Head of caudate nucleus (tissue), 42 donors: ENCODE measurements at places on chromosomes 6 and 20.

GRCh38 chr6:43993881-43994523, 133.2 kb downstream of the MRPL14 start:
- no peak for DNase-seq

DNA sequence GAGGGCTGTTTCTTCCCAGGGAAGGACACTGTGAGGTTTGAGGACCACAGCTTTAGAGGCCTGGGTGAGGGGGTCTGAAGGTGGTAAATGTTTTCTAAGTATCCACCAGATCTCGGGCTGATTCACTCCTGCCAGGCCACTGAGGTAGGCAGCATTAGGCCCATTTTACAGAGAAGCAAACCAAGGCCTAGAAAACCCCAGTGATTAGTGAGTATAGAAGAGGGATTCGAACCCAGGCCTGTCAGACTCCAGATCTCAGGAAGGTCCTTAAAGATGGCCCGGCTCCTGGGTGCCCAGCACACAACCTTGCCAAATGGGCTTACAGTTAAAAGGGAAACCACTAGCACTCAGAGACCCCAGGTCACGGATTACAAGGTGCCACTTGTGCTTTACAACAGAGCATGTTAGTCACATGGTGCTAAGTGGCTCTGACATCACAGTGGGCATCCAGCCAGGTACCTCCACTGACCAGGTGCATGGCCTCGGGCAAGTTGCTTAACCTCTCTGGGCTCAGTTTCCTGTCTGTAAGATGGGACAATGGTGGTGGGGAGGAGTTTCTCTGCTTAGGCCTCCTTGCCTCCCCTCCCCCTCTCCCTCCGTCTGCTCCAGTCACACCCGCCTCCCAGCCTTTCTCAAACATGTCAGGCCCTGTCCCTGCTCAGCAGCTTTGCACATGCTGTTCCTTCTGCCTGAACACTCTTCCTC, 18.8 kb upstream of the SIRPA start:
- no peak for DNase-seq

GRCh38 chr6:156731396-156731795, 45.8 kb upstream of the ARID1B start:
- DNase-seq, result no peak

GRCh38 chr20:17878912-17879602, 89.5 kb downstream of the SNX5 start:
- DNase-seq, result no peak

DNA sequence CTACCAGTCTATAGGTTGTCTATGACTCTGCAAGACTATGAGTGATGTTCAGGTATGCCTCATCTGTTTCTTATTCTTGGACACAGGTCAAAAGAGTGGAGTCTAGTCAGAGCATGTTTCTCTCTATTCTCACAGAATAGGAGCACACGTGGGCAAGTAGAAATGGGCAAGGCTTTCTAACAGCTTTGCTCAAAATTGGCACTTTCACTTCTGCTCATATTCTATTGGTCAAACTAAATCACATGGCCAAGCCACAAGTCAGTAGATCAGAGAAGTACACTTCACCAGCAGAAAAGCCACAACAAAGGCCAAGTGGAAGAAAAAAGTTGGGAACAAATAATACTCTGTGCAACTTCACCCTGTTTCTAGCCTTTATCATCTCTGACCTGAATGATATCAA, 354.5 kb upstream of the SYNCRIP start:
- no peak for DNase-seq

GRCh38 chr6:116624036-116624805, 7.9 kb downstream of the RSPH4A start:
- no peak for DNase-seq

- DNase-seq, result no peak
These were observed 5.6 kb downstream of the MAP3K5 start for GRCh38 chr6:136786658-136787057.

DNA sequence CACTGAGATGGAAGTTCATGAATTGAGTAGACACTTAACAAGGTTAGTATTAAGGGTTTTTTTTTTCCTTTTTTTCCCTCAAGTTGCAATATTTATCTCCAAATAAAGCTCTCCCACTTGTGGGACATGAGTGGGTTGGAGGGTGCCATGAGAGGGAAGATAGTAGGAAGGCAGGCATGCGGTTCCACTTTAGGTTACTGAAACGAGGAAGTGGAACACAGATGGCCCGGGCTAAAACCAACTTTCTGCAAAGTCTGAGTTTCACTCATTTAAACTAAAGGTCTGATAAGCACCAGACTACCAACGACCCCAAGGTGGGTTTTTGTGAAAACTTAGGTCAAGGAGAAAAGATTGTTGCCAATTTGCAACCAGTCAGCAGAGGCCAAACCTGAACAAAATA, 42.2 kb downstream of the TBC1D7 start:
- no peak for DNase-seq

DNA sequence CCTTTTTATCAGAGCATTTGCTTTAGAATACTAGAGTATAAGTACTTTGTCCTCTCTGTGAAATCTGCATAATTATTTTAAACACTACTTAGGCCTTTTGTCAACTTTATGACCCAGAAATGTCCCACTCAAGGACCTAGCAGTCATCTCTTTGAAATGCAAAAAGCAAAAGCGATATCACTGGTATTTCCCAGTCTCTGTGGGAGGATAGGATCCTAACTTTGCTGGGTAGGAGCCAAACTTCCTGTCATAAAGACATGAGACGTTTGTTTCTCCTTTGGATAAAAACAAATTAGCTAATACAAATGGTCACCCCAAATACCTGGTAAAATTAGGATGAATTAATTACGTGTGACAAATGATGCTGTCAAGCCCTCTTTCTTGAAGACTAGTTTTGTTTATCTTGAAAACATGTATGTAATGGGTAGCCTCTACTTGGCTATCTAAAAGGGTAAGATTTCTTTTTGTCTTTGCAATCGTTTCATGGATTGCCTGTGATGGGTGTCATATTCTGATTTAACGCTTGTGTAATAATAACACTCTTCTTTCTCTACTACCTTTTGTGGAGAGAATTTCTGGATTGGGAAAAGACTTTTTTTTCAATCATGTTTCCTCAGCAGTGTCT, 36.2 kb downstream of the DCDC2 start:
- no peak for DNase-seq

DNA sequence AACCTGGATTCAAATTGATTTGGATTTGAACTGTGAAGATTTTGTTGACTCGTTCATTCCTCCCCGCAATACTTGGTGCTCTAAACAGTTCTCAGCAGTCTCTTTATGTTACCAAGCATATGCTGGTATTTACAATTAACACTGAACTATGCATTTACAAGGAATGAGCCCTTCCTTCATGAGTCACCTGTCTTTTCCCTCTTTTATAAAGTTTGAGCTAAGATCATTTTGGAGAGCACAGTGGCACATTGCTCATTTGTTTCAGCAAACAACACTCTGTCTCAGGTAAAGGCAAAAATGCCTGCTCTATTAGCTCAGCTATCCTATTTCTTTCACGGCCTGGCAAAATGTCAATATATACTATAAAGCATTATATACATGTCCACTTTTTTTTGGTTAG, 285.4 kb downstream of the PHACTR1 start:
- DNase-seq, result no peak

GRCh38 chr6:27679964-27680694, 207.2 kb upstream of the ZNF184 start:
- no peak for DNase-seq

GRCh38 chr20:22946596-22946995, 88.5 kb upstream of the SSTR4 start:
- no peak for DNase-seq

- no peak for DNase-seq
These were observed 468.2 kb downstream of the MMUT start for GRCh38 chr6:48994811-48995210.

GRCh38 chr6:165819394-165819793, 156.4 kb upstream of the PDE10A start:
- no peak for DNase-seq

DNA sequence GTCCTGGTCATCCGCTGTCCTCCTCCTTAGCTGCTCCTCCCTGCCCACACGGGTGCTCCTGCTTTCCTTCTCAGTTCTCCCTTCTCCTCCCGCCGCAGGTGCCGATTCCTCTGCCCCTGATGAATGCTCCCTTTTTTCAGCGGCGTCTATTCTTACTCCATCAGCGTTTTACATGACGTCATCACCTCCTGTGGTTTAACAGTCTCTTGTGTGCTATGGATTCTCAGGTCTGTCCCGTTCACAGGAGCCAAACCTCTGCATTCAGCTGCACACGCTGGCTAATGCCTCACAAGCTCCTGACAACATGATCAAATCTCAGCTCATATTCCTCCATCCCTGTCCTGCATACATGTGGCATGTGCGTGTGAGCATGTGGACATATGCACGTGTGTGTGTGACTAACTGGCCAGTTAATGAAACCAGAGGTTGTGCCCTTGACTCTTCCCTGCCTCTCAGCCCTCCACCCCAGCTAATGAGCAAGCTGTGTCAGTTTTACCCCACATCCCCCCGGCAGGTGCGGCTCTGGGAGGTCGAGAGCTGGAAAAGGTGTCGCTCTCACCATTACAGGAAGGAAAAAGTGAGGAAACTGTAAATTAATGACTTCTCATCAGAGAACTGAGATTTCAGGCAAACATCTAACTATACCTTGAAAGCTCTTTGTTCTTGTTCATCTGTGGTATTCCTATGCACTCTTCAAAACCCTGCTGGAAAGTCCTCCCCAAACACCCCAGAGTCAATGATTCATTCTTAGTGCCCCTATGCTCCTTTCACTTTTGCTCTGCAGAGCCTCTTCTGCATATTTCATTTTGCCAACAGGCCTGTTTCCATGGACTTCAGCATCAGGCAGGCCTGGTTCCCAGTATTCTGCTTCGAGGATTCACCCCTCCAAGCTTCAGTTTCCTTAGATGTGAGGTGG, 163.1 kb downstream of the TTLL2 start:
- no peak for DNase-seq
